AG09319 (cell line): ENCODE measurements at places on chromosomes 7 and 10.
A peak's percentile ranks its signal among the peaks of the same experiment; 100 is the strongest.

DNA sequence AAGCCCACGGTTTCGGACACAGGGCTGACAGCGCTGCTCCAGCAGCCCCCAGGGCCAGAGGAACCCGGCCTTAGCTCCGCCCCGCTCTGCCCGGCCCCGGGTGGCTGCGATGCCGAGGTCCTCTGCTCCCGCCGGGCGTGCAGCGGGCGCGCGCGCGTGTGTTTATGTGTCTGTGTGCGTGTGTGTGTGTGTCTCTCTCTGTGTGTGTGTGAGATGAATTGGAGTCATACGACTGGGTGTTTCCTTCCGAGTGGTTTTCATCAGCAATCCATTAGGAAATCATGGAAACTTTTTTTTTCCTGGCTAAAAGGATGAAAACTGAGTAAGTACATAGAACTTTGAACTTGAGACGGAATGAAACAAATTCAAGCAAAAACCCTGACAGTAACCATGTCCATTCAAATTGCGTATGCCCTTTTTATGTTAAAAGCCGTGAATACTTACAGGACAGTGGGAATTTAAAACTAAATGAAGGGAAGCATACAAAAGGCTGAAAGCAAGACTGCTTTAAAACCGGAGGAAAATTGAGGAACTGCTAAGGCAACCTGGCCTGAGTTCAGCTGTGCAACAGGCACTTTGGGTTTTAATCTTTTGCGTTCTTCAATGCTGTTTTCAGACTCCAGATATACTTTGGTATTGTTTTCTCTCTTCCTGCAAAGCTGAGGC is at the start of gene CPED1:
CPED1 (plus strand) TSS at position 121 of the 666 bp plus-strand sequence. CDS start 911 bp downstream, outside the sequence.
- peak; percentile 75 for DNase-seq

DNA sequence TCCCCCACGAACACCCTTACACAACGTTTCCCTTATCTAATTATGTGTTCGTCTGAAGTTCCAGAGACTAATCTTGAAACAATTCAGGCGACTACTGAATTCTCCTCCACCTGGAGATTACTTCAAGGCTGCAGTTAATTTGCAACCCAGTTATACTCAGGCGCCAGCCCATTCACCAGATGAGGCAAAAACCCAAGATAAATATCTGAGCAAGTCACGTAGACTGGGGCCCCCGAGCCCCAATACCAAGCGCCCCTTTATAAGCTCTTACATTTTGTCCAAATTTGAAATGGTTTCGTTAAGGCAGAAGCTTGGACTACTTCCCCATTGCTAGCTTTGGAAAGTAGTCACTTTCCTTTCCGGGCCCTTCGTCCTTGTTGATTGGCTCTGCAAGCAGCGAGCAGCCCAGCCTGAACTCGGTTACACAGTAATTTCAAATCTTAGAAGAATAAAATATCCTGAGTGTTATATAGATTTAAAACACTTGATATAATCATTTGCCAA is 1.2 kb downstream of the TPK1 start:
- no peak for DNase-seq

DNA sequence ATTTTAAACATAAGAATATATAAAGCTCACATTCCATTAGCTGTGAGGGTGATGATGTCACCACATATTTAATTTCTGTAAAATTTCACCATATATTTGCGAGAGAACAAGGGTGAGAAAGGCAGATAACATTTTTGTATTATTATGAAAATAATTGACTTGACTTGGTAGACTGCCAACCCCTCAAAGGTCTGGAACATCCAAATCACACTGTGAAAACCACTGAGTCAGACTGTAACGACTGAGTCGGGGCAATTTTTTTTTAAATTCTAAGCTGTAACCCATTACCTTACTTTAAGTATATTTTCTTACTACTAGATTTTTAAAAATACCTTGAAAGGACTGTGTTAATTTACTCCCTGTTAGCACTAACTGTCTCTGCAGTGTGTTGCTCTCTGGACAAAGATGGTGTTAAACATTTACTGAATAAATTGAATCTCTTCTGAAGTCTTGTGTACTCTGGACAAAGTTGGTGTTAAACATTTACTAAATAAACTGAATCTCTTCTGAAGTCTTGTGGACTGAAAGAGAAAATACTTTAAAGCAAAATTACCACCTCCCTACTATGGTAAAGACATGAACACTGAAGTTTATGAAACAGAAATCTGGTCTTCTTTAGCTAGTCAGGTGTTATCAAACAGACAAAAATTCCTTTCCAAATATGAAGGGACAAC is 14.1 kb downstream of the PDZD8 start:
- no peak for DNase-seq

GRCh38 chr10:98427011-98427515 is 12.1 kb upstream of the PYROXD2 start:
- DNase-seq = no peak

DNA sequence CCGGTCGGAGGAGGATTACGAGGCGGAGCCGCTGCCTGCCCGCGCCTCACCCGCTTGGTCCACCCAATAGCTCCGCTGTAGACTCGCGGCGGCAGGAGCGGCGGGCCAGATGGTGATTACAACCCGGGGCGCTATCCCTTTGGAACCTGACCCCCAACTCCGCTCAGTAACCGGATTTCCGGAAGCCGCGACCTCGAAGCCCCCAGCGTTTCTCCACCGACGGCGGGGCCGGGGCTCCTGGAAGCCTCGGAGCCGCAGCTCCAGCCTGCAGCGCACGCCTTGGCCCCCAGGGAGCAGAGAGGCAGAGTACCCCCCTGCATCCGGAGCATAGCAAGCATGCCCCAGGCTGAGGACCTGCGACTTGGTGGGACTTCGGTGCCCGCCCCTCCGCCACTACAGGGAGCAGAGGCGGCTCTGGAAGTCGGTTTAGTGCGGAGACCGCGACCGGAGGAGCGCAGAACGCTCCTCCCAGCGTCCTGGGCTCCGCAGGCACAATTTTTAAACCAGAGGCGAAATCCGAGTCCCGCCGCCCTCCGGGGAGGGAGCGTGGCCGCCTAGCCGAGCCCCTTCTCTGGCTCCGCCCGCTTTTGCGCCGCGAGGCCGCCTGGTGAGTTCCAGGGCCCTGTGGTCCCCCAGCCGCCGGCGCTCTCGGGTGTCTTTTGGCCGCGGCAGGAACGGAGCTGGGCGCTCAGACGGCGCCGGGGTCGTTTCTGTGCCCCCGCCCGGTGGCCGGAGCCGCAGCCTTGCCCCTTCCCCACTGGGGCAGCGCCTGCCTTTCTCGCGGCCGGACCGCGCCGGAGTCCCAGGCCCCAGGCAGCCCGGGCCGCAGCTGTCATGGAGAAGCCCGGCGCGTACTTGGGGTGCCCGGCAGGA is 28.2 kb upstream of the BMS1 start:
- DNase-seq = no peak

DNA sequence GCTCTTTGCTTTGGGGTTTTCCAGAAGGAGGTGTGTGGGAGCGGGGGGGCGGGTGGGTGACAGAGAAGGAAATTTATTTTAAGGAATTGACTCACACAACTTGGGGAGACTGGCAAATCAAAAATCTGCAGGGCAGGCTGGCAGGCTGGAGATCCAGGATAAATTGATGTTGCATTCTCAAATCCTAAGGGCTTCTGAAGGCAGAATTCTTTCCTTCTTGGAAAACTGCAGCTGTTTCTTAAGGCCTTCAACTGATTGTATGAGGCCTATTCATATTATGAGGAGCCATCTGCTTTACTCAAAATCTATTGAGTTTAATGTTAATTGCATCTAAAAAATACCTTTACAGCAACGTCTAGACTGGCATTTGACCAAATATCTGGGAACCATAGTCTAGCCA is 1528.8 kb upstream of the LRRTM3 start:
- DNase-seq = no peak
